Muscle of leg (tissue), 16 donors: ENCODE measurements at places on chromosomes 2 and 18. TPM values are rescaled to one million over a fixed set of nuclear protein-coding genes. Genes with fewer than 3 reads are reported as not detected.

GRCh38 chr2:67289921-67290371 lies 107.2 kb upstream of the ETAA1 start:
- no peak for DNase-seq

Gene C2orf80
- not detected for total RNA-seq

Gene SLC9A4
- 0.04 TPM for total RNA-seq

Gene GATA6
- total RNA-seq, result 1.4 TPM

Gene ASB18
- 4.7 TPM for total RNA-seq

DNA sequence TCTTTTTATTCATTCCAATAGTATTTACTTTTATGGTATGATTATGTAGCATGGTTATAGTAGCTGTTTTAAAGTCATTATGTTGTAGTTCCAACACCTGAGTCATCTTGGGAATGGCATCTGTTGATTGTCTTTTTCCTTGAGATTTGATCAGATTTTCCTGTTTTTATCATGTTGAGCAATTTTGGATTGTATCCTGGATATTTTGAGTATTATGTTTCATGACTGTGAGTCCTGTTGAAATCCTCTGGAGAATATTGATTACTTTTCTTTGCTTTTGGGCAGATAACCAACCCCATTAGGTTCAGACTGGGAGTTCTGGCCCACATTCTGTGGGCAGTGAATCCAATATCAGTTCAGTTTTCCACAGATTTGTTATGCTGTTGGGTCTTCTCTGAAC lies 163.2 kb upstream of the SPRED2 start:
- DNase-seq, result no peak

DNA sequence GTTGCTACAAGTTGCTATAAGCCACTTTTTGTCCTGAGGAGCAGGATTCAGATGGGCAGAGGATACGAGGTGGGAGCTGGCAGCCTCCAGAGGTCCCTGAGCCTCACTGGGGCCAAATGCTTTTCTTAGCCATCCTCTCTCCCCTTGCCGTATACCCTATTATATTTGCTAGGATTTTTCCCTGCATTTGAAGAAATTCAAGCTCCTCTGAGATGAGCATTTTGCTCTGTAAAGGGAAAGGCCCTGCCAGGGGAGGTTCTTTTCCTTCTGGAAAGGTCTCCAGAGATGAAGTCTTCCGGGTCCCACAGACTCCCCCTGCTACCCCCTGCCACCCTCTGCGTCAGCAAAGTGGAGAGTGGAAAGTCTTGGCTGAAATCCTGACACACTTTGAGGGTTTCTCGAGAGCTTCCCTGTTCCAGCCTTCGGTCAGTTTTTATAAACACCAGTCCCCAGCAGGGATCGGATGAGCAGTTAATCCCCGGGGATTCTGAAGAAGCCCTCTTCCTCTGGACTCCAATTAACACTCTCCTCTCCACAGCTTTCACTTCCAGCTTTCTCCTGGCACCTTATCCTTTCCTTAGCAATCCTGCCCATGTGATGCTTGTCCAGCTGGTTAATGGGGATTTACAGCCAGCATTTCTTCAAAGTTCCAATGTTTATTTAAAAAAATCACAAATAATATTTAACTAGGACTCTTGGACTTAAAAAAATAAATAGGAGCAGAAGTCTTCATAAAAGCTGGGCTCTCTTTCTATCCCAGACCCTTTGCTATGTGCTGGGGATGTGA lies 13.1 kb downstream of the CYRIA start:
- DNase-seq, result peak; percentile 53

- DNase-seq, result no peak
These were observed 6.8 kb downstream of the UGT1A6 start for GRCh38 chr2:233699424-233700027.

GRCh38 chr2:120968307-120969015 lies 232.8 kb downstream of the GLI2 start:
- DNase-seq, result no peak

Gene EFEMP1
- 19.7 TPM for total RNA-seq

Gene TTC39C
- total RNA-seq, result 4.8 TPM

Gene TSGA10
- total RNA-seq, result 3.1 TPM

GRCh38 chr2:102181919-102182635 lies 4.7 kb upstream of the IL1RL2 start:
- DNase-seq, result peak; percentile 51

- DNase-seq, result no peak
These were observed 53.5 kb downstream of the VSNL1 start for GRCh38 chr2:17593841-17594491.

DNA sequence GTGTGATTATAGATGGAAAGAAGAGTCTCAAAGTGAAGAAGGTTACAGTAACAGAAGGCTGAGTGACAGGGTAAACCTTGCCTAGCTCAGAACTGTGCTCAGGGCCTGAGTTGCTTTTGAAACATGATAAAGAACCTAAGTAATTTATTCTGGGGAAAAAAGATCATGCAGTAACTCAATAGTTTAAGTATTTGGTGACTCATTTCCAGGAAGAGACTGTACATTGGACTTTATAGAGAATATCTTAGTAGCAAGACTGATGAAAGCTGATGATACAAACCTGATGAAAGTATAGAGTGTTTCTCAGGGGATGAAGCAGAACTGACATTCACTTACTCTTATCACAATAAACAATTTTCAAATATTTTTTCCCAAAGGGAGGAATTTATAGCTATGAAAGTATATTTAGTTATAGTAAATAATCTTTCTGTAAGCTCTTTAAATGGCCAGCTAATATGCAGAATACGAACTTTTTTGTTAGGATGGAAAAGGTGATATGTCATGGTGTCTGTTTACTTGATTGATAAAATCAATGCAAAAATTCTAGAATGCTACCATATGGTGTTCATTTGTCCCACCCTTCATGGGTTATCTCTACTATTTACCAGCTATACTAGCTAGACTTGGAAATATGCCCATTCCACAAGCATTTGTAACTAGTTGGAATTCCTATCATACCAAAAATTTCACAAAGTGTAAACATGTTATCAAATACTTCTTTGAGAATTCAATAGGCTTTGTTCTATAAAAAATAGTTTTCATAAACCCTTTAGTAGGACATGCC lies 1265.5 kb upstream of the ACVR2A start:
- no peak for DNase-seq

- DNase-seq, result no peak
These were observed 11.8 kb downstream of the WIPF1 start for GRCh38 chr2:174585657-174586252.

Gene LGALSL
- total RNA-seq, result 12.2 TPM

DNA sequence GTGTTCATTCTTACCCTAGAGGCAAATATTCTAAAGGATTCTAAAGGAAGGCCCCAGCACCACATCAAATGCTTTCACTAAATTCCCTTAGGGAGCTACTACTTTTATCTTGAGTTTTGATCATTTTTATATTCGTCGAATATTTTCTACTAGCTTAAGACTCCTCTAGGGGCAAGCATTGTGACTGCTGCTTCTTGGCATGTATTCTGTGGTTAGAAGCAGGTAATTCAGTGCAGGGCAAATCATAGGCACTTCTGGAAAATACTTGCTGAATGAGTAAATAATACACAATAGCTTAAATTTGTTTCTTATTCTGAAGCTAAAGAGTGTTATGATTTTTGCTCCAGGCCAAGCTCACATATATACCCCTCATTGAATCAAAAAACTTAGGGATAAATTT lies 136.4 kb downstream of the LRP2 start:
- DNase-seq, result no peak

DNA sequence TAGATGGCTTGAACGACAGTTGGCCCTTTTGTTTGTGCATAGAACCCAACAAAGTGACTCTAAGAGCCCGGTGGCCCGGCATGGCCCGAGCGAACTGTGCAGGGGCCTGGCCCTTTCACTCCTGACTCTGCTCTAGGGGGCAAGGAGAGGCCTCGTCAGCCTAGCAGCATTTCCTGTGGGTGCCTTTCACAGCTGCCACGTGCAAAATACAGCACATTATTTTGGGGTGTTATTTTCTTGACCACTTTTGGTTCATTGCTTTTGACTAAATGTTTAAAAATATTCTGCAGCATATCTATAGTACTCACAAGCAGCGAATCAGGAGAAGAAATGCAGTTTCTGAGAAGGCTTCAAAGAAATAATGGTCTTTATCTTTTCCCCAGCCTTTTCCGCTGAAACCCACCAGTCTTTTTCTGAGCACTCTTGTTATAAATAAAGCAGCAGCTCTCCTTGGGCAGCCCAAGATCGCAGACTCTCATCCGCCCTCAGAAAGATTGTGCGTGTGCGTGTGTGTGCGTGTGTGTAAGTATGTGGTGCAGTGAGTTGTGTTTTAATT lies 31.3 kb downstream of the DGKD start:
- DNase-seq, result peak; percentile 56

DNA sequence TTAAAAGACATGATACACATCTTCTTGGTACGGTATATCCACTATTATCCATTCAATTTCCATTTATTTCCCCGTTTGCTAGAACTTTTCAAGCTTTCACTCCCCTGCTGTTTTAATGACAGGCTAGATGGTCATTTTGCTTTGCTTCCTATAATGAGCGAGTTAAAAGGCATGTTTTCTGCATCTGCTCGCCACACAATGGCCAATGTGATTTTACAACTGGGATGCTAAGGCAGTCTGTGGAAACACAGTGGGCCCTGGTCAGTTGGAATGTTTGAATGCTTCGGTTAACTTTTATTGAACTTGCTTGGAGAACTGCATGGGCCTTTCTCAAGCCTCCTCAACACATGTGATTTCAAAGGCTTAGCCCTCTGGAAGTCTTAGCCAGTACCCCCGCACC lies 48.4 kb upstream of the TNP1 start:
- no peak for DNase-seq

DNA sequence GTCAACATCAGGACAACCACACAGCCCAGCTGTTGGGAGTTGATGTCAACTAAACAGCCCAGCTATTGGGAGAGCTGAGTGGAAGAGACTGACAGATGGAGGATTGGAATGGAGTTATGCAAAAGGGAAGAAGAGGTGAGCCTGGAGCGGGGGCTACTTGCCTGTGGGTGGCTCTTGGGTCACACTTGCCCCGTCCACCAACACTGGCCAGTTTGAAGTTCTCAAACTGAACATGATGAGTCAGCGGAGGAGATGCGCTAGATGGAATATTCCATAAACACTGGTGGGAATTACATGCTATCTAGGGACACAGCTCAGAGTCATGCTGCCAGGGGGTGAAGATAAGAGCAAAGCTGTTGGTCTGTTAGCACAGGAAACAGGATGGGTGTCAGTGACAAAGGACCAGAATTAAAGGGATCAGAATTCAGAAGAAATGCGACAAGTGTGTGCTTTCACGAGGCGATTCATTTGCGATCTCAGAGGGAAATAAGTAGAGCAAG lies 33.2 kb upstream of the AGAP1 start:
- DNase-seq, result no peak

GRCh38 chr2:160087854-160088745 lies 25.7 kb upstream of the PLA2R1 start:
- DNase-seq, result no peak

GRCh38 chr2:200137271-200137670 lies 169.2 kb upstream of the SPATS2L start:
- no peak for DNase-seq

Gene HOXD12
- total RNA-seq, result not detected

DNA sequence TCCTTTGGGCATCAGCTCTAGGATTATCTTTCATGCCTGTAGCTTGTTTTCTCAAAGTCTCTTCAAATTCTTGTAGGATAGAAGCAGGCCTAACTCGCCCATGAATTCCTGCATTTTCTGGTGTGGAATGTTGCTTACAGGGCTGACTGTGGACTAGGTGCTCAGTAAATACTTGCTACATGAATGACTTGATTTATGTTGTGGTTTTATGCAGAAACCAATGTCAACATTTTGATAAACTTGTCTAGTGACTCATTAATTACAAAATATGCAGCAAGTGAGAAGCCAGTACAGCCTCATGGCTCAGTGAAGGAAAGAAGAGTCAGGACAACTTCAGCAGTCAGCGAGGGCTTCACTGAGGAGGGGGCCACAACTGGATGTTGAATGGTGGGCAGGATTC lies 110.6 kb upstream of the SIX2 start:
- no peak for DNase-seq

GRCh38 chr2:240869956-240870875 lies 1.6 kb downstream of the AGXT start:
- no peak for DNase-seq

GRCh38 chr2:96819128-96819875 lies 3.2 kb downstream of the CNNM3 start:
- no peak for DNase-seq

- peak; percentile 67 for DNase-seq
These were observed 175.2 kb downstream of the TGIF1 start for GRCh38 chr18:3624935-3625741.

GRCh38 chr2:96913398-96914202 lies 43.7 kb upstream of the SEMA4C start:
- DNase-seq, result peak; percentile 45

- DNase-seq, result no peak
These were observed 22.1 kb upstream of the ARPC2 start for GRCh38 chr2:218194880-218195279.

Gene IMMT
- total RNA-seq, result 47.7 TPM

Gene SLC4A5
- total RNA-seq, result 2.2 TPM

GRCh38 chr2:54107903-54108615 lies 7.4 kb upstream of the ACYP2 start:
- no peak for DNase-seq

Gene LOXHD1
- total RNA-seq, result 1.3 TPM

Gene NEUROD1
- not detected for total RNA-seq

Gene TMEM185B
- 8.9 TPM for total RNA-seq

DNA sequence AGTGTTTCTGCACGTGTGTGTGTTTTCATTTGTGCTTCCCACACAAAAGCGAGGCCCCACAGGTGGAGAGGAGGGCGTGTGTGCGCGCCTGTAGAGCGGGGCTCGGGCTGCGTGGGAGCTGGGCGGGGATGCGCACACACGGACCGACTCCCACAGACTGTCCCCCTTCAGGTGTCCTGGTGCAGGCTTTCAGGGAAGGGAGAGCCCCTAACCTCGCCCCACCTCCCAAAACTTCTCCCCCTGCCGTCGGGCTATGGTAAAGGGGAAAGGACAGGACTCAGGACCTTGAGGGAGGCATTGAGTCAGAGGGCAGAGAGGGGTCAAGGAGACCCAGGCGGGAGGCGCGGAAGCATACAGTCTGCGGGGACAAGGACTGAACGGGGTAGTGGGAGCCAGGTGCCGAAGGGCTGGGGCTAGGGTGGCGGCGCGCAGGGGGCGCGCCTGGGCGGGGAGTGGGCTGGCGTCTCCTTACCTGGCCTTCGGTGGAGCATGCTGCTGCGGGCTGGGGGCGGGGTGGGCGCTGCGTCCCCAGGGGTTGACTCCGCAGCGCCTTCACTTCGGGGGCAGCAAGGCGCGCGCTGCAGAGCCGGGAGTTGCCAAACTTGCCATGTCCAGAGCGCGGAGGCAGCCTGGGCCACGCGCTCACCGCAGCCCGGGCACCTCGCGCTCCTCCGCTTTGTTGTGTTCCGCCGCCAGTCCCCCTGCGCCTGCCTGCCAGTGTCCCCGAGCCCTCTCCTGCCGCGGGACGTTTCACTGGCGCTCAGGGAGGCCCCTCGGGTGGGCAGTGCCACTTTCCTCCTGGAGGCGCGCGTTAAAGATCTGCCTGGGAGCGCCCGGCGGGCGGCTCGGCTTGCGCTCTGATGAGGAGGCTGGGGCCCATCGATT lies 302.0 kb downstream of the NCKAP5 start:
- peak; percentile 21 for DNase-seq

DNA sequence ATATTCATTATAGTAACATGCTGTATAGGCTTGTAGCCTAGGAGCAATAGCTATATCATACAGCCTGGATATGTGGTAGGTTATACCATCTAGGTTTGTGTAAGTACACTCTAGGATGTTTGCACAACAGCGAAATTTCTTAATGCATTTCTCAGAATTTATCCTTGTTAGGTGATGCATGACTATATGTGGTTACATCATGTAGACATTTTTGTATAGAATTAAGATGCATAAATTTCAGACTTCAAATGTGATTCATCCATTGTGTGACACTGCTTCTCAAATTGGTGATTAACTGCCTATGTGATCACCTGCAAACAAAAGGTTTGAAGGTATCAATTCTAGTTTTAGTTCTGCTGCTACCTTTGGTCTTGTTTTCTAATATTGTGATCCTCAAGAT lies 1787.0 kb upstream of the PIK3C3 start:
- DNase-seq, result no peak
